ENCODE measurements at places on chromosomes 16 and 17. TPM values are rescaled to one million over a fixed set of nuclear protein-coding genes. Genes with fewer than 3 reads are reported as not detected.

The CYB5B gene
- total RNA-seq, result 45.6 TPM

The RASD1 gene
- total RNA-seq, result 2.8 TPM

The VMP1 gene
- 65.1 TPM for total RNA-seq

GRCh38 chr17:71180801-71181385 lies 939.9 kb upstream of the SOX9 start:
- no peak for DNase-seq

DNA sequence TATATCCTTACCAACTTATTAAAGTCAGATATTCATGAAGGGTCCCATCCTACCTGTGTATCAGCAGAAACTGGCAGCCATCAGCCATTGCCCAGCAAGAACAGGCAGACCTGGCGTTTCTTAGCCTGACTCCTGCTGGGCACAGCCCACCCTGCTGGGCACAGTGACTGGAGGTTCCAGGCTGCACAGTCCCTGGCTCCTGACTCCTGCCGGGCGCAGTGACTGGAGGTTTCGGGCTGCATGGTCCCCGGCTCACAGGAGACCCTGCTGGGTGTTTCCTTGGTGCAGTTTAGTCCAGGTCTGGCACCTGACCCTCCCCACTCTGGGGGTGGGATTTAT lies 6.7 kb downstream of the TIMM22 start:
- no peak for DNase-seq

GRCh38 chr16:11348737-11349598 lies 3.7 kb downstream of the RMI2 start:
- DNase-seq, result no peak

GRCh38 chr16:83113811-83114210 lies 487.0 kb downstream of the CDH13 start:
- no peak for DNase-seq
